Panc1 (cell line): ENCODE measurements at places on chromosomes 12 and 14. TPM values are rescaled to one million over a fixed set of nuclear protein-coding genes. Genes with fewer than 3 reads are reported as not detected.

Gene CHURC1
- total RNA-seq: 55.6 TPM

- no peak for DNase-seq
- no peak overlapping the region for H3K4me3 ChIP-seq
- no peaks in the 10 kb centered on the region for H3K27me3 ChIP-seq
- H3K36me3 ChIP-seq: no peaks in the 10 kb centered on the region
- no peak overlapping the region for H3K27ac ChIP-seq
Observed at GRCh38 chr12:72888693-72889092, 616.5 kb downstream of the TRHDE start.

Gene RTL1
- total RNA-seq: not detected

- DNase-seq: no peak
- H3K27me3 ChIP-seq: no peaks in the 10 kb centered on the region
- H3K27ac ChIP-seq: no peak overlapping the region
- no peaks in the 10 kb centered on the region; the same call in 1 of the 2 replicates for H3K4me1 ChIP-seq
Observed at GRCh38 chr12:12983420-12984035, 16.5 kb downstream of the HEBP1 start.

Gene PCED1B
- 0.82 TPM for total RNA-seq

DNA sequence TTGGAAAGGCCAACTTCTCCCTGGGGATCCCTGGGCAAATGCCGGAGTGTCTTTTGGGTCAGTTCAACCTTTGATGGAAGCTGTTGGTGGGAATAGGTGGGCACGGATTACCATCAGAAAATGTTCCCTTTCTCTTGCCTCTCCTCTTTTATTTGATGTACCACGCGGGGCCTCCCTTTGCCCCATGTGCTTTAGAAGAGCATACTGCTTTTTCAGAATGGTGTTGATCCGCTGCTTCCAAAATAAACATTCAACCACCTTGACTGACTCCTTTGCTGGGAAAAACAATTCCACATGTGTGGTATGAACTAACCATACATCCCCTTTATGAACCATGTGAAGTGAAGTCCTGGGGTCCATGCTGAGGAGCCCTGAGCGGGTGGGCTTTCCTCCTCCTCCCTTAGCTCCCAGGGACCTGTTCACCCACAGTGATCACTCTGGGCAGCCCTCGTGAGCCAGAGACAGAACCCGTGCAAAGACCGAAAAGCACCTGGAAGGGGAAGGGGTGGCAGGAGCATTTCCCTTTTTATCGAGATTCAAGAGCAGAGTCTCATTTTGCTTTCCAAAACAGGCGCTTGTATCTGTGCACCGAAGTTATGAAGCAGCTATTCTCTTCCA, 44.2 kb upstream of the PRMT8 start:
- H3K27ac ChIP-seq: no peak overlapping the region
- DNase-seq: no peak
- H3K4me3 ChIP-seq: no peak overlapping the region
- no peaks in the 10 kb centered on the region for H3K36me3 ChIP-seq
- H3K4me1 ChIP-seq: no peaks in the 10 kb centered on the region
- no peaks in the 10 kb centered on the region for H3K27me3 ChIP-seq

DNA sequence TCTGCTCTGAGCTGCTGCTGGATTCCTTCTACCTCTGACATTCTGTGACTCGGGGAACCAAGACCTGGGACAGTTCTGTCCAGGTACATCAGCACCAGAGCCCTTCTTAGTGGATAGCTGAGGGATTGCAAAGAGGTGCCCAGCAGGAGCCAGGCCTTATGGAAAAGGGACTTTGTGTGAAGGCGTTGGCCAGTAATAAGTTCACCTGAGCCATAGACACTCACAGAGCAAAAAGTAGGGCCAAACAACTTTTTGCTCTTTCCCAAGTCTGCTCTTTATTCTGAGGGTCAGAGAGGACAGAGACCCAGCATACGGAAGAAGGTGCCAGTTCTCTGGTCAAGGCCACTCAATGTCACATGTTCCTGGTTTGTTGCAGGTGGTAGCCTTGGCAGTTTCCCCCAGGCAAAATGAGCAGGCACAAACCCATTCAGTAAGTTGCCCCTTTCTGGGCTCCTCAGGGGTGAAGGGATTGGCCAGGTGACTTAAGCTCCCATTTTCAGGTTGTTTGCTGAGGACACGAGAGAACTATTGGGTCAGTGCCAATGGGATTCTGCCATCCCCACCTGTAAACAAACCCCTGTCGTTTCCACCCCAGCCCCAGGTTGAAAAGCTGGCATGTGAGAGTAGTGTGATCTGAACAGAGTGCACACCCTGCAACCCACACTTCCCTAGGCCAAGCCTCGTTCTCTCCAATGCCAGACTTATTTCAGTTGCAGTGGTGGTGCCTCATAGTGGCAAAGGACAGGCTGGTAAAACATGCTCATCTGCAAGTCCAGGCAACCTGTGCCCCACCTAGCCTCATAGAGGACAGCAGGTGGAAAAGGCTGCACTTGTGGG, 150.3 kb downstream of the SMOC1 start:
- no peaks in the 10 kb centered on the region for H3K36me3 ChIP-seq
- no peak overlapping the region for H3K4me3 ChIP-seq
- H3K4me1 ChIP-seq: no peaks in the 10 kb centered on the region
- no peak for DNase-seq
- no peak overlapping the region for H3K27ac ChIP-seq
